Myometrial cell (primary cell): ENCODE measurements at places on chromosomes 1 and 21. TPM values are rescaled to one million over a fixed set of nuclear protein-coding genes. Genes with fewer than 3 reads are reported as not detected.

Gene FBXO44
- total RNA-seq, result 7.8 and 9.9 TPM in 2 replicates

Gene CFAP57
- under 0.01 and 0.35 TPM in 2 replicates for total RNA-seq

Gene RUNX1
- 7.2 and 10.6 TPM in 2 replicates for total RNA-seq

Gene CSF3R
- total RNA-seq, result not detected in 2 replicates

Gene PTPN7
- total RNA-seq, result not detected in 2 replicates

Gene FCRL1
- not detected in 2 replicates for total RNA-seq

Gene LGR6
- not detected in 2 replicates for total RNA-seq

Gene GNAT2
- total RNA-seq, result under 0.01 and 0.89 TPM in 2 replicates

Gene TNNI3K
- total RNA-seq, result 1.2 and 6.2 TPM in 2 replicates

Gene SPRR2D
- total RNA-seq, result not detected in 2 replicates

Gene TBX15
- total RNA-seq, result not detected in 2 replicates

Gene ALX3
- not detected in 2 replicates for total RNA-seq

Gene GPX7
- total RNA-seq, result 38.8 and 66.9 TPM in 2 replicates

Gene KCNE2
- total RNA-seq, result not detected in 2 replicates

Gene MTFR1L
- 46.8 and 53.6 TPM in 2 replicates for total RNA-seq

Gene ACADM
- 28.8 and 31.5 TPM in 2 replicates for total RNA-seq

Gene ADAMTSL4
- 13.8 and 14.9 TPM in 2 replicates for total RNA-seq

Gene CTTNBP2NL
- total RNA-seq, result 13.0 and 17.5 TPM in 2 replicates

Gene LRRC7
- under 0.01 TPM in 1 of 2 replicates, not detected in the other for total RNA-seq

Gene SLAMF8
- 0.18 and 0.86 TPM in 2 replicates for total RNA-seq

Gene SYT14
- total RNA-seq, result 0.18 and 0.29 TPM in 2 replicates

Gene ARHGAP30
- not detected in 2 replicates for total RNA-seq

Gene PADI4
- not detected in 2 replicates for total RNA-seq

Gene DNAH14
- 6.7 and 7.5 TPM in 2 replicates for total RNA-seq

Gene FCGR1A
- not detected in 2 replicates for total RNA-seq

Gene ACTL8
- not detected in 2 replicates for total RNA-seq
